Stimulated activated CD4-positive, alpha-beta T cell treated with anti-CD3 and anti-CD28 coated beads, Interleukin-1b, Interleukin-23, amount 100 ng/mL, for 1 hour (primary cell): ENCODE measurements at places on chromosomes 11 and 22.

DNA sequence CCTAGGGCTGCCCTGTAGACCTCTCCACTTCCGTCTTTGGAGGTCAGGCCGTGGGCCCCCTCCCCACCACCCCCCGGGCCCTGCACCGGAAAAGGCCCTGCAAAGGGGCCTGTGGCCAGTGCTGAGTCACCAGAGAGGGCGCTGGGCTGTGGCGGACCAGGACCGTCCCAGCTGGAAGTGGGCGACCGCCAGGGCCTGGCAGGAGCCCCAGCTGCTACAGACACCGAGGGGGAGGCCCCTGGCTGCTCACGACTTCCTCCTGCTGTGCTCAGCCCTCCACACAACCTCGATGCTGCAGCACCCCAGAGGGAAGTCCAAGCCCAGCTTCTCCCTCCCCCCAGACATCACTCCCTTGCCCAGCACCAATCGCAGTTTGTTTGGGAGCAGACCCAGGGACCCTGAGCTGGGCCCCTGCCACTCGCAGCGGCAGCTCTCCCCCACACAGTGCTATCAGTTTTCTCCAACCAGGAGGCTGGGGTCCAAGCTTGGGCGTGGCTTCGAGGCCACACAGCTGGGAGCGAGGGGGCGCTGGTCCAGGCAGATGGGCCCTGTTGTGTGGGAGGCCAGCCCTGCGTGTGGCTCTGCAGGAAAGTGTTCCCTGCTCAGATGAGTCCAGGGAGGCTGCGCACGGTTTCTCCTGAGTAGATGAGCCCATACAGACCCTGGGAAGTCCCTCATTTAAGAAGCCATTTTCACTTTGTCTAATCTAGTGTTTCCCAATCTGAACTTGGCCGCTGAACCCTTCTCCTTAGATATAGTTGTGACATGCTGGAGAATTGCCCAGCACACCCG, 5.6 kb upstream of the SH3BP1 start:
- DNase-seq: no peak

DNA sequence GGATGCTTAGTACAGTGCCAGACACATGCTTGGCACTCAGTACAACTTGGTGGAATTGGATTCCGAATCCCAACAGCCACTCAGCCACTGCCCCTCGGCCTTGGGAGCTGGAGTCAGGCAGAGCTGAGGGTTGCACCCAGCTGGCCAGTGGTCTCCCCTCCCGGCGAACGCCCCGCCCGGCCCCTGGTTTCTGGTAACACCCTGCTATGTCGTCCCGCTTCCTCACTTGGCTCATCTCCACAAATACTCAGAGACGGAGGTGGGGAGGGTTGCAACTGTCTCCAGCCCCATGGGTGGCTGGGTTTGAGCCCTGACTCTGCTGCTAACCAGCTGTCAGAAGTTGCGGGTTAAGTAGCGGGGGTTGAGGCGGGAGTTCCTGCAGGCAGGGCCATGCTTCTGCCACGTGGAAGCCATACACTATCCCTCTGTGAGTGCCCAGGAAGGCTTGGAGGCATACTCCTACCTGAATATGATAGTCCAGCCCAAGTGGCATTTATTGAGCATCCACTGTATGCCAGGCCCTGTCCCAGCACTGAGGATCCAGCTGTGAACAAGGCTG, 67.1 kb downstream of the GRIK4 start:
- no peak for DNase-seq

- no peak for DNase-seq
Measured at GRCh38 chr11:129593098-129593497, 217.4 kb downstream of the BARX2 start.

DNA sequence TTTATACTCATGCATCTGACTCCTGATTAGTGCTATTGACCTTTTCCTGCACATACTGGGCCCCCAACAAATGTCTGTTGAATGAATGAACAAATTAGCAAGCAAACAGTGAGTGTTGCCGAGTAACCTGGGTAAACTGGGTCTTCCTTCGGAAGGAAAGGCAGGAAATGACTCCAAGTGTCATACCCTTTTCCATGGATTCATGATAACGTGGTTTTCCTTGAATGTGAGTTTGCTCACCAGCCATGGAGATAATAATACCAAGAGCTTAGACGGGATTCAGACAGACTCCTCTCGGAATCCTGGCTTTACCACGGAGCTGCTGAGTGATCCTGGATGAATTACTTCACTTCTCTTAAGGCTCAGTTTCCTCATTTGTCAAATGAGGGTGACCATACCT, 16.7 kb downstream of the TECTA start:
- DNase-seq: no peak

- DNase-seq: no peak
Measured at GRCh38 chr22:45537734-45538181, 35.1 kb downstream of the FBLN1 start.

- no peak for DNase-seq
Measured at GRCh38 chr11:68373189-68373814, 60.9 kb downstream of the LRP5 start.

DNA sequence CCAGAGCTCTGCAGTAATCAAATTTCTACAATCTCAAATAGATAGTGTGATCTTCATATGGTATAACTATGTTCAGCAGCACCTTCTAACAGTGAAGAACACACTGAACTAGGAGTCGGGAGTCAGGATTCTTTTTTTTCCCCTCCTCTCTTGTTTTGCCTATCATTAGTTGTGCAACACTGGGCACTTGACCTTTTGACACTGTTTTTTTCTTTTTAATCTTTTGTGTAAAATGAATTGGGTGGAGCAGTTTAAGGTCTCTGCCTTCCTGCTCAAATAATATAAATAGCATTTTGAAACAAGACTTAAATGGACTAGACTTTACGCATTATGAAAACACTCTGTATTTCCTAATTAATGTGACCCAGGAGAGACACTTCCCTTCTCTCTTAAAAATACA, 39.7 kb downstream of the CTSC start:
- no peak for DNase-seq

DNA sequence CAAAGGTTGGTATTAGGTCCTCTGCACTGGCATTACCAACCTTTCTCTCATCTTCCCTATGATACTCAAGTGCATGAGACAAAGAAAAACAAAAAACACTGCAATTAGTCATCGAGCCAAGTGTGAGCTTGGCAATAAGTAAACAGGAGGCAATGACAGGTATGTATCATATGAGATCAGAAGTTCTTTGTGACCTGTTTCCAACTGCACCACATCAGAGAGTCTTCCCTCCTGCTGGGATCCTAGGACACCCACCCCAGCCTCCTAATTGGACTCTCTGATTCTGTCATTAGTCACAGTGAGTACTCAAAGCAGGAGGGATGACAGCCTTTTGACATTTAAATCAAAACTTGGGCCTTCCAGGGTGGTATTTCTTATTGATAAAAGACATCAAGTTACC, 7.8 kb upstream of the JAML start:
- DNase-seq: no peak

- DNase-seq: no peak
Measured at GRCh38 chr11:126384449-126385070, 29.1 kb downstream of the ST3GAL4 start.

- DNase-seq: no peak
Measured at GRCh38 chr11:123174196-123175183, 20.6 kb downstream of the CLMP start.

DNA sequence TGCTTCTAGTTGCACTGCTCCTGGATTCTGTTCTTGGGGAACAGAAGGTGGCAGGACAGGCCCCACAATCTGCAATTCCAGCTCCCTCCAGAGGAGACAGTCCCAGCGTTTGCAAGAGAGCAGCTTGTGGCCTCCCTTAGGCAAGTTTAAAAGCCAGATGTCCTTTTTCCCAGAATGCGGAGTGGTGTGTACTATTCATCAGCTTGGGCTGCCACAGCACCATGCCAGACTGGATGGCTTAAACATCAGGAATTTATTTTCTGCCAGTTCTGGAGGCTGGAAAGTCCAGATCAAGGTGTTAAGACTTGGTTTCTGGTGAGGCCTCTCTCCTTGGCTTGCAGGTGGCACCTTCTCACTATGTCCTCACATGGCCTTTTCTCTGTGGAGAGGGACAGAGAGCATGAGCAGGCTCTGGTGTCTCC, 11.7 kb downstream of the MIAT start:
- DNase-seq: no peak

GRCh38 chr11:76376746-76377558, 4.0 kb downstream of the THAP12 start:
- no peak for DNase-seq

DNA sequence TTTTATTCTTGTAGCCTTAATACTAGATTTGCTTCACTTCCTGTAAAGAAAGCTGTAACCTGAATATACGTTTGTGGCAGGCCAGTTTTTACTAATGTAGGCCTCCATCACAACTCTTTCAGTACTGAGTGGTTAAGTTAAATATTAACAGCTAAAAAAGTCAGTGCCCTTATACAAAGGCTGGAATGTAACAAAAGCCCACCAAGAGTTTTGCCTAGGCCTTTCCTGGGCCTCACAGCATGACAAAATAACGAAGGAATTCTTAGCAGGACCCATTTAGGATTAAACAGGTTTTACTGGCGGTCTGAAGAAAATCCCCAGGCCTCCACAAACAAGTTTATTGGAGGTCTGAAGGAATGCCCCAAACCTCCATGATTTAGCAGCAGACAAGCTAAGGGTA, 43.7 kb downstream of the PIWIL3 start:
- DNase-seq: no peak

GRCh38 chr22:30813936-30814335, 119.3 kb downstream of the OSBP2 start:
- DNase-seq: no peak

DNA sequence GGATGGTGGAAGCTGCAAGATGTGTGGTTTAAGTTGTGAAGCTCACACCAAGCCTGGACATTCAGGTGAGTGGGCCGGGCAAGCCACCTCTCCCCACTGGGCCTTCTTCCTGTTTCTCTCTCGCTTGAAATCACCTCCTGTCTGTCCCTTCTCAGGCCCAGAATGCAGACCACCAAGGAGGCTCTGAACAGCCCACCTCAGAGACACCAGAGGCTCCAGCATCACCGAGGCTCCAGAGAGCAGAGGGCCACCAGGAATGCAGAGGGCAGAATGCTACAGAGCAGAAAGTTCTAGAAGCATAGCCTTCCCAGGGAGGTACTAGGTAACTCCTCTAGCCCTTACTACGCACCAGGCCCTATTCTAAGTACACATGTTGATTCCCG, 14.8 kb upstream of the IL2RB start:
- DNase-seq: no peak

GRCh38 chr11:79600711-79601110, 159.9 kb upstream of the TENM4 start:
- DNase-seq: no peak

- DNase-seq: no peak
Measured at GRCh38 chr22:49037701-49038245, 789.9 kb downstream of the BRD1 start.
